Neural crest cell (in vitro differentiated cells): ENCODE measurements at places on chromosomes 3 and 15.

DNA sequence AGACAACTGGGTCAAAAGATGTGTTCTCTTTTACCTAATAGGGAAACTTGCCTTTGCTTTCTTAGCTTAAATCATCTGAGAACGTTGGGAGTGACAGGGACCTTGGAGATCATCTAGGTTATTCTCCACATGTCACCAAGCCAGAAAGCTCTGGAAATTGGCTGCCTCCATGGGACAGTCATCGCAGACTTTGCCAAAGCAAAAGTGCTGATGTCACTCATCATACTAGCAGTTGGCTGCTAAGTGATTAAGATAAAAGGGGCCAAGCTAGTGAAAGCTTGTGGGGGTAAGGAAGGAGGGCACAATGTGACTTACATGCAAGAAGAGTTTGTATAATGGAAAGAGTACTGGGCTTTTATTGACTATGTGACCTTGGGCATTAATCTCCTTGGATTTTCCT, 198.0 kb upstream of the PFN2 start:
- DNase-seq: no peak

- DNase-seq: no peak
Observed at GRCh38 chr3:30475038-30475808, 131.2 kb upstream of the TGFBR2 start.

DNA sequence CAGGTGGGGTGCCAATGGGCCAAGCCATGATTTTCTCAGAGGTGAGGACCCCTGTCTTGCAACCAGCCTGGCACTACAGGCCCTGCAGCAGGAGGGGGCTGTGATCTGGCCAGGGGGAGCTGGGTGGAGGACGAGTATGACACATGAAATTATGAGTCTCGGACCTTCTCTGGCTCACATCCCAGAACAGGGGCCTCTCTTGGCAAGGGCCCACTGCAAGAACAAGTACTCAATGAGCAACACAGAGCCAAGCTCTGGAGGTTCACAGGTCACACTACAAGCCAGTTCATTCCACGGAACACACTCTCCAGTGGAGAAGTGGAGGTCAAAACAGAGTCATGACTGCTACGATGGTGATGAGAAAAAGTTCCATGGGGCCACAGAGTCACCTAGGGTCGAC, 28.3 kb downstream of the CCDC32 start:
- no peak for DNase-seq

DNA sequence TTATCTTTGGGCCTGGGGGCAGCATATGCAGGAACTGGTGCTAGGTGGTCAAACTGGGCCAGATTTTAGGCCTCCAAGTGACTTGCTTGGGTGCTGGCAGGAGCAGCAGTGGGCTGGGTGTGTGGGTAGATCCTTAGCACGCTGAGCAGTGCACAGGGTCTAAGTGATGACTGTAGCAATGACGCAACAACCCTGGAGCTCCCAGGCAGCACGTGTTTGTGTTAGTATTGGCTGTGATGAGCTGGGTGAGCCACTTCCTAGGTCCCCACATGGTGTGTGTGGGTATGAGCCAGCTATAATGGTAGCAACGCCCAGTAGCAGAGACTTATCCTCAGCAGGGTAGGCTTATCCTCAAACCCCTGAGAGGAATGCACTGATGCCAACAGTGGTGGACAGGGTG, 570.6 kb upstream of the ROBO1 start:
- DNase-seq: no peak

GRCh38 chr3:111895071-111895470, 36.0 kb downstream of the PHLDB2 start:
- no peak for DNase-seq

- DNase-seq: no peak
Observed at GRCh38 chr15:96338074-96338765, 7.7 kb downstream of the NR2F2 start.

DNA sequence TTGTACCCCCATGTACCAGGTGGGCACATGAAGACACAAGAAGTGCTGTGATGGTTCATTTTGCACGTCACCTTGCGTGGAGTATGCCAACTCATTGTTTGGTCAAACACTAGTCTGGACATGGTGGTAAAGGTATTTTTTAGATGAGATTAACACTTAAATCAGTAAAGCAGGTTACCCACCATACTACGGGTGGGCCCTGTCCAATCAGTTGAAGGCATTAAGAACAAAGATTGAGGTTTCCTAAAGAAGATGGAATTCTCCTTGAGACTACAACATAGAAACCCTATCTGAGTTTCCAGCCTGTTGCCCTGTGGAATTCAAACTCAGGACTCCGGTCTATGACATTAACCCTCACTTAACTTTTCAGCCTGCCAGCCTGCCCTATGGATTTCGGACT, 118.4 kb downstream of the RPLP1 start:
- no peak for DNase-seq

DNA sequence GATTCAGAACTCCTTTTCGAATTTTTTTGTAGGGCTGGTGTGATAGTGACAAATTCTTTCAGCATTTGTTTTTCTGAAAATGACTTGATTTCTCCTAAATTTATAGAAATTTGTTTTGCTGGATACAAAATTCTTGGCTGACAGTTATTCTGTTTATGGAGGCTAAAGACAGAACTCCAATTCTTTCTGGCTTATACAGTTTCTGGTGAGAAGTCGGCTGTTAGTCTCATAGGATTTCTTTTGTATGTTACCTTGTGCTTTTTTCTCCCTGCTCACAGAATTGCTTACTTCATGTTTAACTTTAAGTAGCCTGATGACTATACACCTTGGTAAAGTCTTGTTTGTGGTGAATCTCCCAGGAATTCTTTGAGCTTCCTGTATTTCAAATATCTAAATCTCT, 1264.6 kb downstream of the NSUN3 start:
- DNase-seq: no peak

- no peak for DNase-seq
Observed at GRCh38 chr3:126156468-126156867, 23.9 kb downstream of the ALDH1L1 start.

DNA sequence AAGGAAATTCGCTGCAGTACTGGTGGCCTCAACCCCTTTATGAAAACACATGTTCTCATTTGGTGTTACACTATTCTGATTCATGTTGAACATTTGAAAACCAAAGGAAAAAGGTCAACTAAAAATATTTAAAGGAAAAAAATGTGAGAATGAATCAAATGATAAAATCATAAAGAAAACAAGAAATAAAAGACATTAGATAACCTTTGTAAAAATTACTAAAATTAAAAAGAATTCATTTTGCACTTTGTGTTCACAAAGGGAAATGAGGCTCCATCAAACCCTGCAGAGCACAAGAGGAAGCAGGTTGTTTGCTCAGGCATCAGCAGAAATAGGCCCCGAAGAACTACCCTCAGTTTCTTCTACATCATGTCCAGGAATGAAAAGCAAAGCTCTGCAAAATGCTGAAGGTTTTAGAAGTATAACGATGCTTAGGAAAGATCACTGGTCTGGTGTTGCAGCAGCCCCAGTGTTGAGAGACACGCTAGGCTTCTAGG, 41.2 kb downstream of the MAP4 start:
- DNase-seq: no peak

DNA sequence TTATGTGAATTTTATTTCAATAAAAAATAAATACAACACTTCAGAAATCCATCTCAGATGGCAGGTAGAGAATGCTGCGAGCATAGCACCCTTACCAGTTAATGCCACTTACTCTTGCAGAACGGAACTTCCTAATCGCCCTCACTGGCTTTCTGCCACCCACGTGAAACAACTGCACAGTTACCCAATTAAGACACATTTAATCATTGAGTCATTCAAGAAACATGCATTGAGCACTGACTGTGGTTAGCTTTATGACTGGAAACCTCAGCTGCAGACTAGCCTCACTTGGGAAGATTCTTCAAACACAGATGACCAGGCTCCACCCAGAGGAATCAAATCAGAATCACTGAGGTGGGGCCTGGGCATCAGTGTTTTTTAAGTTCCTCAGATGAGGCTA, 5.6 kb upstream of the MFGE8 start:
- DNase-seq: no peak

- DNase-seq: no peak
Observed at GRCh38 chr3:64773137-64773536, 85.3 kb upstream of the ADAMTS9 start.

- no peak for DNase-seq
Observed at GRCh38 chr3:122305818-122306621, 19.0 kb upstream of the CSTA start.

DNA sequence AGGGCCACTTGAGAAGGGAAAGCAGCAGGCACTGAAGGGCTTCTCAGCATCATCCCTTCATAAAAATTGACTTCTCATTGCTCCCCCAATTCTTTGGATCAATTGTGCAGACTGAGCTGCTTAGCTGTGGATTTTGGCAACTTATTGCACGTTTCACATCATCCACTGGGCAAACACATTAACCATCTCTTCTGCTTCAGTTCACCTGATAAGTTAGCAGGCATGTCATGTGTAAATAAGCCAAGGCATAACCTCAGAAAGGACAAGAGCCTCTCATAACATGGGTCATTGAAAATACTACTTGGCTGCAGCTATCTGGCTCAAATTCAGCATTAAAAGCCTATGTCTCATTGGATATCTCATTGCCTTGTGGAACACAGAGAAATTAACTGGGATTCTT, 366.5 kb downstream of the LRRC3B start:
- no peak for DNase-seq

GRCh38 chr3:18223571-18223970, 201.6 kb downstream of the SATB1 start:
- no peak for DNase-seq

GRCh38 chr3:125646581-125646980, 51.3 kb upstream of the OSBPL11 start:
- no peak for DNase-seq

DNA sequence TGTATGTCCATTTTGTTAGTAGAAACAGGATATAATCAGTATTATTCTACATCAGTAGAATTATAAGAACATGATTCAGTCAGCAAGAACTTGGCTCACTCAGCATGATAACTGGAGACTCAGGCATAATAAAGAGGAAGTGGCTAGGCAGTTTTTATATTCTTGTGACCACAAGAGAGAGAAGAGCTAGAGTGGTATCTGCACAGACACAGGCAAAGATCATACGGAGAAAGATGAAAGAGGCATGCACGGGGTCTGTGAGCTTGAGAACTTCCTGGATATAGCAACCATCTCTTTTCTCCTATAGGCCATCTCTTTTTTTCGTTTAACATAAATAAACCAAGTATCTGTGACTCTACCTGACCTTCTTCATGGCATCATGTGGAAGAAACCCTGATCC, 46.8 kb downstream of the MYO5A start:
- no peak for DNase-seq

- DNase-seq: no peak
Observed at GRCh38 chr15:71288348-71288955, 173.2 kb downstream of the THSD4 start.

DNA sequence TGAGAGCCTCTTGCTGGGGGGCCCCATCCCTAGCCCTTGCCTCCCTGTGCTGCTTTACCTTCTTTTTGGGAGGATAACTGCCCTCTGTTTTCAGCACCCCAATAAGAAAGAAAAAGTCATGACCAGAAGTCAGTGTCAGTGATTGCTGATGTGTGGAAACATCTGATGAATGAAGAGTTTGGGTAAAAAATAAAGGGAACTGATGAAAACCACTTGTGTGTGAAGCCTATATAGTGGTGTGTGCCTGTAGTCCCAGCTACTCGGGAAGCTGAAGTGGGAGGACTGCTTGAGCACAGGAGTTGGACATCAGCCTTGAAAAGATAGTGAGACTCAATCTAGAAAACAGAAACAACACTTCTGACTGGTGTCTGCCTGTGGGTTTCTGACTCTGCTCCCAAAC, 9.8 kb upstream of the CELSR3 start:
- DNase-seq: no peak

GRCh38 chr3:186152361-186152798, 43.5 kb upstream of the ETV5 start:
- no peak for DNase-seq

- DNase-seq: no peak
Observed at GRCh38 chr3:81951106-81951505, 189.7 kb upstream of the GBE1 start.

GRCh38 chr3:12990306-12990705, 82.9 kb downstream of the IQSEC1 start:
- no peak for DNase-seq

DNA sequence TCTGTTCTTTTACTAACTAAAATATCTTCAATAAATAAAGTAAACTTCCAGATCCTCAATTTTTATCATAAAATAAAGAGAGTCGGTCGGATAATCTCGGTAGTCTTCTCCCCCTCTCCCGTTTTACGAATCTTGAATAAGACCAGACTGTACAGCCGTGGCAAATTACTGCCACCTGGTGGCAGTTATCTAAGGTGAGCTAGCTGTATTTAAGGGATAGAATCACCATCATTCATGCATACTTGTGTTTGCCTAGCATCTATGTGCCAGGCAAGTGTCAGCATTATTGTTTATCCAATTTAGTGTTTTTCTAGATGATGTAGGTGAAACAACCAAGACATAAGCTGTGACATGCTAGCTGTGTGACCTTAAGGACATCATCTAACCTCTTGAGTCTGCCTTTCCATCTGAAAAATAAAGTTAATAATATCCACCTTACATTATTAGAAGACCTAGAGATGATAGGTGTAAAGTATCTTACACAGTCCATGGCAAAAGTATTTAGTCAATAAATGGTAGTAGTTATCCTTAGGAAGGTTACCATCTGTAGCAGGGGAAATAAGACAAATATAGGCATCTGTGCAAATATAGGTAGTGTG, 21.3 kb downstream of the DUT start:
- peak; percentile 52 for DNase-seq

DNA sequence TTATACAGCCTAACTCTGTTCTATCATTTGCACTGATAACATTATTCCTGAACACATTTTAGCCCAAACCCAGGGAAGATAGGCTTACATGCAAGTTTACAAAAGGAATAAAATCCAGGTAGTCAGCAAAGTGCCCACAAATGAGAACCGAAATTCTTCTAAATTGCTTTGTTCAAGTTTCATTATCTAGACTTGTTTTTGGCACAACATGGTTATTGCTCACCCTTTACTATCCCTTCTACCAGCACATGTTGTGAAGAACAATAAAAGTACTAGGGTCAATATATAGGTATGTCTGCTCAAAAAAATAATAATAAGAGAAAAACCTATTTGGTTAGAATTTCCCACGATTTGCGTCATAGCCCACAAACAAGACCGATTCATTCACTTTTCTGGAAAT, 430.5 kb downstream of the FGF12 start:
- no peak for DNase-seq

GRCh38 chr3:105752791-105753415, 115.9 kb downstream of the CBLB start:
- DNase-seq: no peak

DNA sequence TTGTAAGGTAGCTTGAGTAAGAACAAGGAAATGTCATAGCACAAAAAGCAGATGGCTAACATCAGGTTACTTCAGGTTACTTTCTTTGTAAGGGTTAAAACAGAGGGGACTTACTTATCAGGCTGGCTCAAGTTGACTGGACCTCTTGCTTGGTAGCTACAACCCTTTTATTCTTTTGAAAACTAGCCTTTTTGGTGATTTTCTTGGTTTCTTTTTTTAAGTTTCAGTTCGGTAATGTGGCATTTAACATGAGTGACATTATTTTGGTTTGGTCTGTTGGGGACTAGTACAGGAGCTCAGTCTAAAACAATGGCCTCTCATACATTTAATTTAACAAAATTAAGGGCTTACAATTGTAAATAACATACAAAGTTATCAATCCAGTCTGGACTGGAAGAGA, 621.4 kb downstream of the OTOL1 start:
- no peak for DNase-seq
